ENCODE measurements at places on chromosomes 3 and 15.

GRCh38 chr15:66942649-66943390, 122.6 kb upstream of the SMAD3 start:
- H3K36me3 ChIP-seq = no peaks in the 10 kb centered on the region
- no peaks in the 10 kb centered on the region for H3K27me3 ChIP-seq
- no peak for DNase-seq
- H3K4me3 ChIP-seq = no peak overlapping the region
- no peak overlapping the region for H3K27ac ChIP-seq

- H3K36me3 ChIP-seq = no peaks in the 10 kb centered on the region
- peaks cover 5% of the 10 kb centered on the region for H3K27me3 ChIP-seq
- H3K27ac ChIP-seq = no peak overlapping the region
- H3K4me3 ChIP-seq = no peak overlapping the region
- DNase-seq = no peak
- H3K4me1 ChIP-seq = no peaks in the 10 kb centered on the region
Observed at GRCh38 chr15:29613951-29614382, 208.3 kb downstream of the TJP1 start.

GRCh38 chr3:86180696-86181095, 810.3 kb downstream of the VGLL3 start:
- no peak for DNase-seq
- H3K36me3 ChIP-seq = no peaks in the 10 kb centered on the region
- no peak overlapping the region for H3K27ac ChIP-seq
- no peak overlapping the region for H3K4me3 ChIP-seq
- peaks cover under 1% of the 10 kb centered on the region for H3K4me1 ChIP-seq
- no peaks in the 10 kb centered on the region for H3K27me3 ChIP-seq

DNA sequence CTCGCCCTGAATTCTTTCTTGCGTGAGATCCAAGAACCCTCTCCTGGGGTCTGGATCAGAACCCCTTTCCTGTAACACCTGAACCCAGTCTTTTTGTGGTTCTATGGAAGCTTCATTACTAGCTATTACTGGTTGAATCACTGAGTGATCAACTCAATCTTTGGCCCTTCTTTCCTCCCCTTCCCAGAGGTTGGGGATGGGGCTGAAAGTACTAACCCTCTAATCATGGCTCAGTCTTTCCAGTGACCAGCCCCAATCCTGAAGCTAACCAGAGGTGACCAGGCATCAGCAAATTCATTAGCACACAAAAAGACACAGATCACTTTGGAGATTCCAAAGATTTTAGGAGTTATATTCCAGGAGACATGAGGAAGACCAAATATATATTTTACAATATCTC, 39.5 kb downstream of the HERC1 start:
- no peaks in the 10 kb centered on the region for H3K36me3 ChIP-seq
- H3K27me3 ChIP-seq = no peaks in the 10 kb centered on the region
- H3K27ac ChIP-seq = no peak overlapping the region
- H3K4me3 ChIP-seq = no peak overlapping the region
- no peak for DNase-seq

DNA sequence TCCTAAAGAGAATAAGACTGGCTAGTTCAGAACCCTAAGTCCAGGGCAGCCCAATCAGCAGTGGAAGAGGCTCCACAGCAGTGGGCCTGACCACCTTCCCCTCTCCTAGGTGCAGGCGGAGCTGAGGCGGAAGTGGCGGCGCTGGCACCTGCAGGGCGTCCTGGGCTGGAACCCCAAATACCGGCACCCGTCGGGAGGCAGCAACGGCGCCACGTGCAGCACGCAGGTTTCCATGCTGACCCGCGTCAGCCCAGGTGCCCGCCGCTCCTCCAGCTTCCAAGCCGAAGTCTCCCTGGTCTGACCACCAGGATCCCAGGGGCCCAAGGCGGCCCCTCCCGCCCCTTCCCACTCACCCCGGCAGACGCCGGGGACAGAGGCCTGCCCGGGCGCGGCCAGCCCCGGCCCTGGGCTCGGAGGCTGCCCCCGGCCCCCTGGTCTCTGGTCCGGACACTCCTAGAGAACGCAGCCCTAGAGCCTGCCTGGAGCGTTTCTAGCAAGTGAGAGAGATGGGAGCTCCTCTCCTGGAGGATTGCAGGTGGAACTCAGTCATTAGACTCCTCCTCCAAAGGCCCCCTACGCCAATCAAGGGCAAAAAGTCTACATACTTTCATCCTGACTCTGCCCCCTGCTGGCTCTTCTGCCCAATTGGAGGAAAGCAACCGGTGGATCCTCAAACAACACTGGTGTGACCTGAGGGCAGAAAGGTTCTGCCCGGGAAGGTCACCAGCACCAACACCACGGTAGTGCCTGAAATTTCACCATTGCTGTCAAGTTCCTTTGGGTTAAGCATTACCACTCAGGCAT, 33.7 kb downstream of the VIPR1 start:
- no peaks in the 10 kb centered on the region for H3K36me3 ChIP-seq
- H3K4me1 ChIP-seq = no peaks in the 10 kb centered on the region
- no peaks in the 10 kb centered on the region for H3K27me3 ChIP-seq
- H3K4me3 ChIP-seq = no peak overlapping the region

Measured in transverse colon (tissue), 4 donors.